Naive thymus-derived CD8-positive, alpha-beta T cell (primary cell): ENCODE measurements at places on chromosomes 7 and 10.

GRCh38 chr7:128796327-128796726, 4.6 kb downstream of the CCDC136 start:
- no peak for DNase-seq

DNA sequence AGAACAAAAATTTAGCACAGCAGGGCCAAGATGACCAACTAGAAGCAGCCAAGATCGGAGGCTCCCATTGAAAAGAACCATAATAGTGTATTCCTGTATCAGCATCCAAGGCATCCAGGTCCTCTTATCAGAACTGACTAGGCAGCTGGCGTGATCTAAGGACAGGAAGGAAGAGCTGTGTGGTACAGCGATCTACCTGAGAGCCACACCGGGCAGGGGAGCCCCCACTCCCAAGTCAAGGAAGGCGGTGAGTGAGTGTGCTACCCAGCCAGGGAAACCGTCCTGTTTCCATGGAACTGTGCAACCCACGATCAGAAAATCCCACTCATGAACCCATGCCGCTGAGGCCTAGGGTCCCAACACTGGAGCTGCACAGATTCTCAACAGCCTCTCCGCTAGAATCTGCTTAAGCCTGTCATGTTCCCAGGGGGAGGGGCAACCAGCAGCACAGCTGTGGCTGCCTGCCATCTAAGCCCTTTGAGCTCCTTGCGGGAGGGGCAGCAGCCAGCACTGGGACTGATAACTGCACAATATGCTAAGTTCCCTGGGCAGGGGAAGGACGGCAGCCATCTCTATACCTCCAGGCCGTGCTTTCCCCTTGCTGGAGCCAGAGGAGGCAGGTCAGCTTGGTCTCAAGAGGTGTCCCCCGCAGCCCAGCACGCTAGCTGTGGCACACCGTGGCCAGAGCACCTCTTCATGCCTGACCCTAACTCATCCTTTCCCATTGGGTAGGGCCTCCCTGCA, 213.0 kb upstream of the SMIM30 start:
- DNase-seq, result no peak

DNA sequence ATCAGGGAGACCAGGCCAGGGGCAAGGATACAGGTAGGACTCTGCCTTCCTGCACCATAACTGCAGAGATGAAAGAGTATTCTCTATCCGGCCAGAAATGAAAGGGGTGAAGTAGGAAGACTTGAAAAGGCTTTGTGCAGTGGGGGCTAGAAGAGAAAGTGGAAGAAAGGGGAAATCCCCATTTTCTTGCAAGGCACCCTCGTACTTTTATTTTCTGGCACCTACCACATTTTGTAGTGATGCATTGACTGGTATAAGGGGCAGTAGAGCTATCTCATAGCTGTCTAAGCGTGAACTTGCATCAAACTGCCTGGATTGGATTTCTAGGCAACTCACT, 752 bp upstream of the CAMK2G start:
- DNase-seq, result no peak

GRCh38 chr7:81161451-81162075, 242.7 kb upstream of the SEMA3C start:
- no peak for DNase-seq

DNA sequence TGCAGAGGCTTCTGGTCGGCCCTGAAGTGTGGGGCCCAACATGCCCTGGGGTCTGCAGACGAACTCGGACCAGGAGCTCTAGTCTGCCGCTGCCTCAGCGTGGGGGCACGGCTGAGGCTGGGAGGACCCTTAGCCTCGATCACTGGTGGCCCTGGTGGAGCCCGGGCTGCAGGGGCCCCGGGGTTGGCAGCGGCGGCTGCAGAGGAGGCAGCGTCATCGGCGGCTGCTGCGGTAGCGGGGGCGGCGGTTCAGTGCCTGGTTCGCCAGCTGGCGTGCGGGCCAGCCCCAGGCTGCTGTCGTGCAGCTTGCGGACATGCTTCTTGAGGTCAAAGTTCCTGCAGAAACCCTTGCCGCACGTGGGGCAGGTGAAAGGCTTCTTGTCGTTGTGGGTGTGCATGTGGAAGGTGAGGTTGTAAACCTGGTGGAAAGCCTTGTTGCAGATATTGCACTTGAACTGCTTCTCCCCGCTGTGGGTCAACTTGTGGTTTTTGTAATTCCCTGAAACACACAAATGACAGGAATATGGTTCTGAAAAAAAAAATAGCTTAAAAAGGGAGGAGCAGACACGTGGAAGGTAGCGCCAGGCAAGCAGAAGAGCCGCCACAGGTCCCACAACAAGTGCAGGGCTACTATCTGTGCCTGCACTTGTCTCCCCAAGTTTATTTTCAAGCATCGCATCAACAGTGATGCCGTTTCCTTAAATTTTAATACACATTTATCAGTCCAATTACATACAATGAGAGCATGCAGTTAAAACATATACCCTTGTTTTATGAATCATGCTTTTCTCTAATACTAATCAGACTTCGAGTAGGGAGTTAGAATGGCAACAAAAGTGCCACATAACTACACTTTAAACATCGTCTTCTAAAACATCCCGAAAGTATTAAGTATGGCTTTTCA, 2.4 kb downstream of the FEZF1 start:
- DNase-seq, result no peak

DNA sequence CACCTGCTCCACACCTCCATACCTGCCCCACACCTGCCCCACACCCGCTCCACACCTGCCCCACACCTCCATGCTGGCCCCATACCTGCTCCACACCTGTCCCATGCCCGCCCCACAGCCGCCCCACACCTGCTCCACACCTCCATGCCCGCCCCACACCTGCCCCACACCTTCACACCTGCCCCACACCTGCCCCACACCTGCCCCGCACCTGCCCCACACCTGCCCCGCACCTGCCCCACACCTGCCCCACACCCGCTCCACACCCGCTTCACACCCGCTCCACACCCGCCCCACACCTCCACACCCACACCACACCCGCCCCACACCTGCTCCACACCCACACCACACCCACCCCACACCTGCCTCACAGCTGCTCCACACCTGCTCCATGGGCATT, 53.0 kb downstream of the PARP12 start:
- no peak for DNase-seq

DNA sequence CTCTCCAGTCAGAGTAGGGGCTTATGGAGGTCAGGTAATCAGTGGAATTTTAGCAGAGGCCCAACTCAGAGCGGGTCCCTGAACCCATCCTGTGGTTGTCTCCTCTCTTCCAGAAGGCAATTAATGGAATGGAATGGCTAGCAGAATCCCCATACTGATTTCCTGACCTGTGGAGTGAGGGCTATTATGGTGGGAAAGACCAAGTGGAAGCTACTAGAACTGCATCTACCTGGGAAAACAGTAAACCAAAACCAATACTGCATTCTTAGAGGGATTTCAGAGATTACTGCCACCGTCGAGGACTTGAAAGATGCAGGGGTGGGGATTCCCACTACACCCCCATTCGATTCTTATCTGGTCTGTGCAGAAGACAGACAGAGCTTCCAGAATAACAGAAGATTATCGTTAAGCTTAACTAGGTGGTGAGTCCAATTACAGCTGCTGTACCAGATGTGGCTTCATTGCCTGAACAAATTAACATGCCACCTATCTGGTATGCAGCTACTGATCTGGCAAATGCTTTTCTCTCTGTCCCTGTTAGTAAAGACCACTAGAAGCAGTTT, 73.2 kb downstream of the LMBR1 start:
- DNase-seq, result no peak

GRCh38 chr7:2723138-2723850, 35.3 kb downstream of the AMZ1 start:
- no peak for DNase-seq
